ENCODE measurements at places on chromosomes 6 and 20.

GRCh38 chr6:71287038-71287437, 1.6 kb upstream of the OGFRL1 start:
- no peak for DNase-seq

- no peak for DNase-seq
Measured at GRCh38 chr20:17628101-17628841, 53.8 kb downstream of the RRBP1 start.

DNA sequence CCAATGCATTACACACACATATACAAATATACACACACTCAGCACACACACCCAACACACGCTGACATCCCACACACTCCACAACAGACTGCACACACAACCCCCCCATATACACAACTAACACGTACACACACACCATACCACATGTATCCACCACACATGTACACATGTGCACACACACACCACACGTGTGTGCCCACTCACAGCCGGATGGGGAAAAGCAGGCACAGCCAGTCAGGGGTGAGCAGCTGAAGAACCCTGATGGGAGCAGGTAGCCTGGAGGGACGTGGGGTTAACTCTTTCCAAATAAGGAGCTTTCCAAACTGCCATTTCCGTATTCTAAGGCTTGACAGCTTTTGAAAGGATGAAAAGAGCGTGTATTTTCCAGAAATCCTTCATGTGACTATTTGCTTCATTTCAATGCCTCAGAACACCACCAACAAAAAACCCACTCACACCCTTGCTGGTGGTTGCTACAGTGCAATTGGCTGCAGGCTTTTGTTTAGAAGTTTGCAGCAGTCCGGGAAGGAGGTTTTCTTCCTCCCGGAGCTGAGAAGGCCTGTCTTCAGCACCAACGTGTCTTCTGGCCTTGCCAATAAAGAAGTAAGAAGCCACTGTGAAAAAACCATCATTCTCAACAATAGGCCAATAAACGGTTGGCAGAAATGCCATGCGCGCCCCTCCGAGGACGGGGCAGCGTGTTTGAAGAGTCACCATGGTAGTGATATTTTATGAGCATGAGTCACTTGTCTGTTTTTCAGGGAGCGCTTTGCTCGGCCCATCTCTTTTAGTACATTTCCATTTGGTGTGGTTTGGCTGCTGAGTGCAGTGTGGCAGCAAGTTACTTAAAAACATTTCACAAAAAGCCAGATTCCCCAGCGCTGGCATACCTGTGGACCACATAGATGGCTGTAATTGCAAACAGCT, 131.3 kb upstream of the GMDS start:
- DNase-seq = no peak

- no peak for DNase-seq
Measured at GRCh38 chr6:105193647-105194046, 13.8 kb upstream of the POPDC3 start.

- no peak for DNase-seq
Measured at GRCh38 chr6:166313255-166314070, 5.3 kb upstream of the PRR18 start.

- no peak for DNase-seq
Measured at GRCh38 chr20:2301164-2301622, 5.4 kb downstream of the TGM3 start.

- no peak for DNase-seq
Measured at GRCh38 chr6:166872531-166873009, 83.8 kb downstream of the RNASET2 start.

DNA sequence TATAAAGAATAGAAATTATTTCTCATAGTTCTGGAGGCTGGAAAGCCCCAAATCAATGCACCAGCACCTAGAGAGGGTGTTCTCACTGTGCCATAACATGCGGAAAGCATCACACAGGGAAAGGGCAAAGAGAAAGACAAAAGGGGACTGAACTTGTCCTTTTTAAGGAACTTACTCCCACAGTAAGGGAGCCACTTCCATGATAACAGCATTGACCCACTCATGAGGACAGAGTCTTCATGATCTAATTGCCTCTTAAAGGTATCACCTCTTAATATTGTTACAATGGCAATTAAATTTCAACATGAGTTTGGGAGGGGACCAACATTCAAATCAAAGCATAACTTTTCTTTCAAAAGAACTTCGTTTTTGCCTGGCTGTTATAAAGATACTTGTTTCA, 582.2 kb upstream of the ARID1B start:
- no peak for DNase-seq

GRCh38 chr6:158232316-158233213, 64.4 kb downstream of the GTF2H5 start:
- DNase-seq = no peak

- DNase-seq = no peak
Measured at GRCh38 chr6:167757249-167757648, 69.5 kb upstream of the AFDN start.

DNA sequence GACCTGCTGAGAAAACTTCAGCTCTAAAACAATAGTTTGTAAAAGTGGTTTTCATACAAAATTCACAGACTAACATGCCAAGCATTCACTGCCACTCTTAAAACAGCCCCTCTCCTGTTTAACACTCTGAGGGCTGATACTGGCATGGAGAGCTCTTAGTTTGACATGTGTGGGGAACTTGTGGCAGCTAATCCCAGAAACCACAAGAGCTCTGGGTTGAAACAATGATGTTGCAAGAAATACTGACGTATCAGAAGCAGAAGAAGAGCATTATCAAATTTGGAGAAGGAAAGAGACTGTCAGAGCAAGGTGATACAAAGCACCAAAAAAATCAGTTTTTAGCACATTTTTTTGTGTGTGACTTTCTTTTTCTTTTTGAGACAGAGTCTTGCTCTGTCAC, 5.1 kb downstream of the BEND3 start:
- no peak for DNase-seq

GRCh38 chr20:62642051-62642665, at the start of gene SLCO4A1:
Gene SLCO4A1 (plus strand): TSS chr20:62642503. CDS start chr20:62656455, 13,952 bp downstream.
- no peak for DNase-seq

DNA sequence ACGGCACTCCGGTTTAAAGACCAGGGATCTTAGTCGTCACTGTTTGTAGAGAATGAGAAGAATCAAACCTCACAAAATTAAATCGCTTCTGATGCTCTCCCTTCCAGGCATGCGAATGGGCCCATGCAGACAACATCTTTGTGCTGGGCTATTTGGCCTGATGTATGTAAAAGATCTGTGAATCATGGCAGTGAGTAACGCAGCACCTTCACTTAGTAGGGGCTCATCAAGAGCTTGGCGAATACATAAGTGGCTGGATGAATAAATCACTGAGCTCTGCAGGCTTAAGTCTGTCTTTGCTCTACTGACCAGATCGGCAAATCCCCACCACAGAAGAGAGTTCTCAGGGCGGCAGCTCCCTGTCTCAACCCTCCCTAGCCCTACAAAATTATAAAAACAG, 44.8 kb upstream of the AFDN start:
- no peak for DNase-seq

GRCh38 chr6:147693181-147693580, 184.7 kb downstream of the SAMD5 start:
- no peak for DNase-seq

DNA sequence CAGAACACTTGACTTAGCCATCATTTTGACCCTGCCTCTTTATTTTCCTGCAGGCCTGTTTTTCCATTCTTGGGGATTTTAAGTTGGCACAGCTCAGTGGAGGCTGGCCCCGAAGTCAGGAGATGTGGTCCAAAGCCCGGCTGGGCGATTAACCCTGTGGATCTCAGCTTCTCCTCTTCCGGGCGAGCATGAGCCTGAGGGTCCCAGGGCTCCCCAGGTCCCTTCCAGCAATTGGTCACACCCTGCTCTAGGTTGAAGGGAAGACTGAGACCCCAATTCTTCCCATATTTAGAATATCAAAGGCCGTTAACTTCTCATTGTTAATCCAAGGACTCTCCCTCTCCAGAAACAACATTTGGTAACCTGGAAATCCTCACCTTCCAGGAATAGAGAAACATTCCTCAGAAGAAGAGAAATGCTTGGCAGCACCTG, 2.3 kb downstream of the THBS2 start:
- DNase-seq = no peak

GRCh38 chr6:140867336-140867735, 1265.4 kb upstream of the GJE1 start:
- no peak for DNase-seq

GRCh38 chr6:39441301-39441700, 118.8 kb upstream of the KCNK16 start:
- no peak for DNase-seq

GRCh38 chr6:1817033-1817761, 207.5 kb downstream of the FOXC1 start:
- no peak for DNase-seq

GRCh38 chr6:145213614-145214013, 521.7 kb downstream of the EPM2A start:
- no peak for DNase-seq

- DNase-seq = no peak
Measured at GRCh38 chr6:69180361-69181067, 545.4 kb downstream of the ADGRB3 start.

GRCh38 chr6:18742406-18742805, 355.3 kb downstream of the RNF144B start:
- DNase-seq = no peak

DNA sequence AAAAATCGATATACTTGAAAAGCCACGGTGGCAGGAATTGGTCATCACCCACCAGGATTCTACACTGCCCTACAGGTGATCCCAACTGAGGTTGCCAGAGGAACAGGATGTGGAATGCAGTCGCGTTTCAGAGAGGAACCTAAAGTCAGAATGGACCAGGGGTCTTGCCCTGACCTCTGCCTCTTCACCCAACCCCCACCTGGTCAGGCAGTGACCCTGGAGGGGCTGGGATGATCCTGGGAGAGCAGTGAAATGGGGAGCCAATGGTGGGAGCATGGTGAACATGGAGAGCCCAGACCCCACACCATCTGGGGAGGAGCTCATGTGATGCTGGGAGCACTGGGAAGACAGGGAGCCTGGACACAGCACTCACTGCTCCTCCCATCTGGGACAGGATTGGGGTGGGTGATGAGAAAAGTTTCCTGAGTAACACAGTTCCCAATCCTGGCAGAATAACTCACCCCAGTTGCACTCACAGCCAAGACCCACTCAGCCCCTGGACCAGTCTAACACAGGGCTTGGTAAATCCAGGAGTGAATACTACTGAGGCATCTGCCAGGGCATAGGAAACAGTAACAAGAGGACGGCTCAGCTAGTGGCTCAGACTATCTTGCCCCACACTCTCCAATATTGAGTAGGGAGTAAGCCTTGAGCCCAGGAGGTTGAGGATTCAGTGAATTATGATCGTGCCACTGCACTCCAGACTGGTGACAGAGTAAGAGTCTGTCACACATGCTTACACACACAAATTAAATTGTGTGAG, 1.7 kb upstream of the ULBP2 start:
- no peak for DNase-seq

DNA sequence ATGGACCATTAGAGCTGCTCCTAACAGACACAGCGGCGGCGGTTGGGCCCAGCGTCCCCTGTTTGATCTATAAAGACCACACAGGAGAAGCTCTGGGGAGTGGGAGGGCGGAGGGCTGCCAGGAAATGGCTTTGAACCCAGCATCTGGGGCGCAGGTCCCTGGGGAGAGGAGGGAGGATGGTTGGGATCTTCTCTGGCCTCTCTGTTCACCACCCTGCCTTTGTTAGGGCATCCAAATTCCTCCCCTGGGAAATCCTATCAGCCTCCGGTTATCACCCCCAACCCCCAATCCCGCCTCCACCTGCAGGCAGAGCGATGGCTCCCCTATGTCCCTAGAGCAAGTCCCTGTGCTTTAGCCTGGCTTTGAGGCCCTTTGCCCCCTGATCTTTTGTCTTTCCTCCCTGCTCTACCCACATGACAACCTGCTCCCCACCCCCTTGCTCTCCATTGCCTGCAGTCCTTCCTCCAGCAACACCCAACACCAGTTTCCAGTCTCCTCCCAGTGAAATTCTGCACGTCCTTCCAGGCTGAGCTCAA, 7.1 kb downstream of the XKR7 start:
- DNase-seq = no peak

DNA sequence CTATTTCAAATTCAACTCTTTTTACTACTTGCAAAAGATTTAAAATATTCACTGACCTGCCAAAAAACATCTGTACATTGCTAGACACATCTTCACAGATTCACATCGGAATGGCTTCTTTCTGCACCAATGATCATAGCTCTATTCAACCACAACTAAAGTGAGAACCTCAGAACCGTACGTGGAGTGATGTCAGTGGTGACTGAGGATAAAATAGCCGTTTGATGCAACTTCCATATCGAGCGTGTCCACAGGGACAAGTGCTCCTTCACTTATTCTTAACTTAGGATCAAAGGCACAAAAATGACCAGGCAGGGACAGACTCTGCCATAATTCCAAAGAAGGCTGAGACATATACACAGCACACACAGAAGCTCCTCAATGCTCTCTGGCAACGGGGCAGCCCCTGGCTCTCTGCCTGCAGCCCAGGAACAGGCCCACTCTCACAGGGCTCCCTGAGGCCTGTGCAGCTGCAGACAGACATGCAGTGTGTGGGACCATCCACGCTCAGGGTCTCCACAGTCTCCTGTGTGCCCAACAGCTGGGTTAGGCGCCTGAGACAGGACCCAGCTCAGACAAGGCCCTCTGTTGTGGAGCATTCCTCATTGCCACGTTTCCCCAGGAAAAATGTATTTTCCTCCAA, 22.8 kb downstream of the FYN start:
- no peak for DNase-seq

- no peak for DNase-seq
Measured at GRCh38 chr6:111872401-111873177, 663 bp downstream of the FYN start.

All from brain pericyte (primary cell).